ENCODE measurements at places on chromosomes 1 and 21.

GRCh38 chr21:42363312-42363711 lies 3.0 kb downstream of the TFF1 start:
- no peak for DNase-seq

- DNase-seq = no peak
Observed at GRCh38 chr1:82463951-82464350, 663.2 kb downstream of the ADGRL2 start.

DNA sequence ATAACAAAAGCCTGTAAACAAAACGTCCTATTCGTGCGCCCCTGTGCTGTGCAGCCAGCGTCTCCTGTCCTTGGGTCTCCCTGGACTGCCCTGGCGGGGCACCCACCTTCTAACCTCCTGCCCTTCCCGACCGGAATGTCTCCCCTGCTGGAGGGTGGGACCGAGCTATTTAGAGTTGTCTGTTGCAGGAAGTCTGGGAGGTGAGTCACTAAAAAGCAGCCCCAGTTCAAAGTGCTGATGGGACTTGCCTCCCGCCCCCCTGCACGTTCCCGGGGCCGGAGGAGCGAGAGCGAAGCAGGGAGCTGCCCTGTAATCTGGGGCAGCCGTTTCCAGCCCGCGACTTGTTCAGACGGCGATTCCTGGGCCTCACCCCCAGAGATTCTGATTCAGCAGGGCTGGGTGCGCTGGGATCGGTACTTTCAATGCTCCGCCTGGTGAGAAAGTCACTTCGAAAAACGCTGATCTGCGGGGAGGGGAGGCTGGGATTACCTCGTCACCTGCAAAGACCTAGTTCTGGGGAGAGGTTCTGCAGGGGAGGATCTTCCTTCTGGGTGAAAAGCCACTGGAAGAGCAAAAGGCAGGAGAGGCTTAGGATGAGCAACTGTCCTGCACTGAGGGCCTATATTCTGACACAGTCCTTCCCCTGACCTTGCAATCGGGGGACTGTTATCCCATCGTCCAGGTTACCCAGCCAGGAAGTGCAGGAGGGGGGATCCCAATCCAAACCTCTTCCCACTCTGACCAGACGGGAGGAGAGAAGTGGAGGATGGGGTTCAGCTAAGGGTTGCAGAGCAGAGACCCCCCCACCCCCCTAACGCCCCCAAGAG lies 1.2 kb upstream of the DHRS3 start:
- peak; percentile 67 for DNase-seq

GRCh38 chr1:201734786-201735185 lies 94.2 kb upstream of the IPO9 start:
- no peak for DNase-seq

GRCh38 chr1:50333595-50333974 lies 89.7 kb downstream of the DMRTA2 start:
- DNase-seq = peak; percentile 54

GRCh38 chr1:200082329-200082728 lies 54.8 kb downstream of the NR5A2 start:
- DNase-seq = no peak

DNA sequence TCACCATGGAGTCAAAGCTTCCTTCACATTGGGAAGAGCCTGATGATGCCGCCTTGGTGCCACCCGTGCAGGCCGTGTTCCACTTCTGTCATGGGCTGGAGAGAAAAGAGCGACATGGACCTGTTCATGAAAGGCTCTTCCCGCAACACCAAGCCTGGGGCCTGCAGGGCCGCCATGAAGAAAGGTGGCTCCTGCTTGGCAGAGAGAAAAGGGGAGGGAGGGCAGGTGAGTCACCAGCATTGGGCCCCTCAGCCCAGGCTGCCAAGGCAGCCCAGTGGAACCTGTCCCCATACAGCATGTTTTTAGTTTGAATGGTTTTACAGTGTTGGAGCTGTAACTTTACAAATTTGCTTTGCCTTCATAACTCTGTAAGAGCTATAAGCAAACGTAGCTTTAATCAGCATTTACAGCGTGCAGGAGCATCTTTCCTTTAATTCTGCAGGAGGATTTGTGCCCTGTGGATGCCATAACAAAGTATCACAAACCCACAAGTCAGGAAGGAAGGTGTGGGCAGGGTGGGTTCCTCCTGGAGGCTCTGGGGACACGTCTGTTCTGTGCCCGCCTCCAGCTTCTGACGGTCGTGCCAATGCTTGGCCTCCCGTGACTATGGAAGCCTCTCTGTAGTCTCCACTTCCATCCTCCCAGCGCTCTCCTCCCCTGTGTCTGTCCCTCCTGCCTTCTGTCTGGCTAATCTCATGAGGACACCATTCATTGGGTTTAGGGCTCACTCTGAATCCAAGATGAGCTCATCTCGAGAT lies 49.1 kb downstream of the RIPK4 start:
- no peak for DNase-seq

DNA sequence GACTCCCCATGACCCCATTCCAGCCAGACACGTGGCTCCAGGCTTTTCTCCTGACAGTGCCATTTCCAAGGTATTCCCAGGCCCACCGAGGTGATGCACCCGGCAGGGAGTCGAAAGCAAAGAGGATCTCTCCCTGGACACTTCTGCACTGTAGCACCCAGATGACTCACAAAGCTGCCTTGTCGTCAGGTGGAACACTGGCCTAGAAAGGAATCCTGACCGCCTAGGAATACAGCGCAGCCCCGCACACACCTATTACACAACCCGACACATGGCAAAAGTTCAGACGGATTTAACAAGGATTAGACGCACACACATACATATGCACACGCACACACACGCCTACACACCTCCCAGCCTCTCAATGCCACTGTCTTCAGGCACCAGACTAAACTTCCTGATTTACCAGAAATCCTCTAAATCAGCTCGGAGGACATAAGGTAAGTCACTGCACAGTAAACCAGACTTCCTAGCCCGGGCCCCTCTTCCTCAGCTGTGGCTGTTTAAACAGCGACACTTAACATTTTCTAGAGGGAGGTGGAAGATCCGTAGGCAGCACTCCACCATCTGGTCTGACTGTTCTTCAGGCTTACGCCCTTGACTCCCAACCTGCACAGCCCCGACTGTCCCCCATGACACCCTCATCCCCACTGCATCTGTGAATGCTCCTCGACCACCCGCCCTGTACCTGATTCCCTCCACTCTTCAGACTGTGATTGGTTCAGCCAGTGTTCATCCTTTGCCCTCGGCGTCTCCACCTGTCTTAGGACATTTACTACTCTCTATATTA lies 12.7 kb downstream of the FAM89A start:
- no peak for DNase-seq

DNA sequence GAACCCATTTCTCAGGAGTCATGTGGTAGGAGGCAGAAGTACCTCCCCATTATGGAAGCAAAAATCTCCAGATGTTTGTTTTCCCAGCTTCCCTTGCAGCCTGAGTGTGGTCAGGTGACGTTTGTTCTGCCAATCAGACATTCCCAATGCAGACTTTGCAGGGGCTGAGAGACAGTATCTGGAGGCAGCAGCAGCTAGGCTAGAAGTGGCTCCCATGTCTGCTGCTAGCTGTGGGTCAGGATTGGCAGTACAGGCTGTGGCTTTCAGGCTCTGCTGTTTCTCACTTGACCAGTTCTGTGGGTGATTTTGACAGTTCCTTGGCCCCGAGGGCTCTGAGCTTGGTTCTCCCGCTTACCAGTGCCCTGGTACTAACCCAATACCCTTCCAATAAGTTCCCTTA lies 58.6 kb upstream of the NBPF3 start:
- peak; percentile 14 for DNase-seq

- no peak for DNase-seq
Observed at GRCh38 chr1:161131523-161132409, 701 bp downstream of the DEDD start.

- DNase-seq = no peak
Observed at GRCh38 chr1:223062177-223062576, 80.9 kb downstream of the TLR5 start.

GRCh38 chr1:197013234-197013633 lies 35.9 kb downstream of the CFHR5 start:
- DNase-seq = no peak

- no peak for DNase-seq
Observed at GRCh38 chr1:10539411-10540043, 64.8 kb downstream of the PEX14 start.

DNA sequence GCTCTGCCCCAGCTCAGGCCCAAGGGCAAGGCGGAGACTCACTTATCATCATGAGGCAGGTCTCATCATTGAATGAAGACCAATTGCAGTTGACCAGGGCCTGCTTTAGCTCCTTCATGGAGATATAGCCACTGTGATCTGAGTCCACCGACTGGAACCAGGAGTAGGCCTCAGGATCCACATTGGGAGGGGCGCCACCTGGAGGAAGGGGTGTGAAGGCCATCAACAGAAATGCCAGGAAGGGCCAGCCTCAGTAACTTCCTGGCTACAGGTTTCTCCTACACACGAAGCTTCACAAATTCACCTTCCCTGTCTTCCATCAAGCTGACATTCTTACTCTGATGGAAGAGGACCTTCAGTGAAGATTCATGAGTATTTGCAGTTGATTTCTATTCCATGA lies 11.6 kb downstream of the PEF1 start:
- peak; percentile 45 for DNase-seq

DNA sequence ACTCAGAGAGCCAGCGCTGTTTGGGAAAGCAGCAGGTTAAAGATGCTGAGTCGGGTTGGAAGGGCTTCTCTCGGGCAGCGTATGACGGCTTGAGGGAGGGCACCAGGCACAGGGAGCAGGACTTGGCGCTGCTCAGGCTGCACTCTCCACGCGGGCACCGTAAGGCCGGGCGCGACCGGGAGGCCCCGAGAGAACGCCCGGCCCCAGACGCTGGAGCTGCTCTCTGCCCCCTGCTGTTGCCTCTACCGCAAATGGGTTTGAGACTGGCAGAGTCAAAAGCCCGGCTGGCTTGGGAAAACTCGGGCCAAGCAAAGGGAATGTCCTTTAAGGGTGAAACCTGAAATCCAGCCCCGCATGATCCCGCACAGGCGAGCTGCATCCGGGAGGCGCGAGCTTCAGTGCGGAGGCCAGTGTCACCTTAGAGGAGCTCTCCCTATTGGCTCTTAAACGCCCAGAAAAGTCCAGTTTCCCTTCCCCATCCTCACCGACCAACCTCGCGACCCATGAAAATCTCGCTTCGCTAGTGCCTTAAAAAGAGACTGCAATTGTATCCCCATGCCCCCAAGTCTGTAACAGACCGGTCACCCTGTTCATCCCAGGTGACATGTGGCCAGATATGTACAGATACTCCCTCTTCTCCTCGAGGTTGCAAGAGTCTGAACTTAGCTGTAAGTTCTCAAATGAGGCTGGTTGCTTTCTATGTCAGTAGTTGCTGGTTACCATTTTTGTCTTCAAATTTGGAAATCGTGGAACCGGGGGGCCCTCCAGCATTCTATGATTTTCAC lies 1.1 kb downstream of the PRRX1 start:
- peak; percentile 29 for DNase-seq

DNA sequence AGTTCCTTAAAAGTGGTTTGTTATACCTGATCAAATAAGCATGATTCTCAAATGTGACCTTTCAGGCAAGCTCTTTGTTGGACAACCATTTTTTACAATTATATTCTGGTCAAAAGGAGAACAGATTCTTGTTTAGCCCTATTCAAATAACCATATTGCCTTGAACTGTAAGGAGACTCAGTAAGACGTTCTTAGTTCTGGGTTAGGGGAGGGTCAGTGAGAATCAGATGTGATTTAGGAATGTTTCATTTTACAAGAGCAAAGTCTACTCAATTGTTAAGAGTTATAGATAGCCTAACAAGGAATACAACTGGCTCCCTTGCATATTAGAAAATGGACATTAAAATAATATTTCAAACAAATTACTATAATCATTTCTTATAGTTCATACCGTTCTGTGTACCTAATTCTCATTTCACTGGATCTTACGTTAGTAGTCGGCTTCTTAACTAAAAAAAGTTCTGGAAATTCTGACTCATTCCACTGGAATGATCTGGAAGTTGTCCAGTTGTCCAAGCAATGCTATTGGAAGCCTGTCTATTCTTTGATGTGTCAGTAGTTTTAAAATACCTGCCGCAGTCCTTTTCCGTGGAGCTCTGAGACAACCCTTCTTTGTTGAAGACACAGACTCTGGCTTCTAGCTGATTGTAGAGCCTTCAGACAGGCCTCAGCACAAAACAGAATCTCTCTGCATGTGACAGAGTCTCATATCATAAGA lies 88.8 kb downstream of the MAST2 start:
- DNase-seq = peak; percentile 31

GRCh38 chr1:37127254-37127748 lies 93.0 kb upstream of the GRIK3 start:
- peak; percentile 39 for DNase-seq

- peak; percentile 76 for DNase-seq
Observed at GRCh38 chr1:150621497-150622302, 7.7 kb downstream of the ENSA start.

DNA sequence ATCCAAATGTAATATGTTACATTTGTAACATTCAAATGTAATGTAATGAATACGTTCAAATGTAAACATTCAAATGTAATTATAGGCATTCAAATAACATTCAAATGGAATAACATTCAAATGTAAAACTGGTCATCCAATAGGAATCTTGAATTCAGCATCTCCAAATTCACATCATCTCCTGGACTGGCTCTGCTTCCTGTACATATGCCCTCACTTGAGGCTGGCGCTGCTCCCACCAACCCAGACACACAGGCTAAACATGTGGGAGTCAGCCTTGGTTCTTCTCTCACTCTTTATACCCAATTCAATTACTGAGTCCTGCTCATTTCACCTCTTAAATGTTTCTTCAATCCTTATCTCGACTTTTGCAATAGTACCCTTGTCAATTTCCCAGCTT lies 6.9 kb downstream of the EBNA1BP2 start:
- DNase-seq = no peak

DNA sequence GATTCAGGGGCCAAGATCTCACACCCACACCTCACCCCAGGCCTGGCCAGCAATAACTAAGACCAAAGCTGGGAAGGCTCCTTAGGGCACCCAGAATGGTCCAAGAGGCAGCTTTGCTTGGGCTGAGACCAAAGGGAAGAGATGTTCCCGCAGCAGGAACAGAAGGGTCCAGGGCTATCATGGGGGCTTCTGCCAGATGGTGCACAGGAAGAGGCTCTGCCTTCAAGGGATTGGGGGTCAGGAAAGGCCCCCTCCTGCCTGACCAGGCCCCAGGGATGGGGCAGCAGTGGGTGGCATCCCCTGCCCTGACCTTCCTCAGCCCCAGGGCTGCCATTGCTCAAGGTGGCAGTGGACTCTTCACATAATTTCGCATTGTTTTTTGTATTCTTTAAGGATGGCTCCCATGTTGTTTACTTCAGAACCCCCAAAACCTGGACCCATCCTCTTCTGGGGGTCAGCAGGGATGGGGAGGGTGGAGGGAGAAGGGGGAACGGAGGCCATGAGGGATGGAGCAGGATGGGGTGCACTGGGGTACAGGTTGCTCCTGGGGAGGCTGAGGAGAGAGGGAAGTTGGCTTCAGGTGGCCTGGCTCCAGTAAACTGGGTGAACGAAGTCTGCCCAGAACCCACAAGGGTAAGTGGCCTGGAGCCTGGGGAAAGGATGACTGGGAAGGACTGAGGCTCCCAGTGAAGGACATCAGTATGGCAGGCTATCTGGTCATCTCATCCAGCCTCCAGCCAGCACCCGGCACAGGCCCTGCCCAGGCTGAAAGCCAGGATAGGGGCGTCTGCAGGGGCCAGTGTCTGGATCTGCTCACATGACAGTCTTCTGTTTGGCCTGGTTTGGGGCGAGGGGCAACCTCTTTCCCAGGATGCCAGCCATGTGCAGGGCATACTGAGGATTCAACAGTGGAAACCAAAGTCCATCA lies 2.6 kb upstream of the NADK start:
- no peak for DNase-seq
